ENCODE measurements at places on chromosomes 4 and X. TPM values are rescaled to one million over a fixed set of nuclear protein-coding genes. Genes with fewer than 3 reads are reported as not detected.

C4orf36 gene
- 0.72 TPM for total RNA-seq

CT45A1 gene
- total RNA-seq = not detected

ETDB gene
- not detected for total RNA-seq

PSAPL1 gene
- total RNA-seq = not detected

DNA sequence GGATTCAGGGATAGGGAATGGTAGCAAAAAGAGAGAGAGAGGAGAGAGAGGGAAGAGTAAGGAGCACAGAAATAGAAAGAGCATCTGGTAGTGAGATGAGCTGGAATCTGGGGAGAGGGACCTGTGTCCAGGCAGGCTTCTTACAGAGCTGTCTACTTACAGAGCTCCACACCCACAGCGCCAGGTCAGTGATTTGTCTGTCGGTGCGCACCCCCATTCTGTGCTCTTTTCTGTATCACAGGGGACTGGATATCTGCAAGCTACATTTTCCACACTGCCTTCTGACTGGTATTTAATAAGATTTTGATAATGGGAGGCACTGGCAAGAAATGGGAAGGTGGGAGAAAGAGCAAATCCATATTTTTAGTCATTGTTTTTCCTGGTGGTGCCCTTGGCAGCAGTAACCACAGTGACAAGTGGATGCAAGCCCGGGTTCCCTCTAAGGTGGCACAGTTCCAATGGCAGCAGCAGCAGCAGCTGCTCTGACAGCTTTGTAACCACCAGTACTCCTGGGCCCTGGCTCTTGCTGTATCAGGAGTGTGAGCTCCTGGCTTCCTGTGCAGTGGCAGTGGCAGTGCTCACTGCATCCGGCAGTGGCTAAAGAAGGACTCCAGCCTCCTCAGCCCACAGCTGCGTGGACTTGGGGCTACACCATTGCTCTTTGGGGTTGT, 300.5 kb downstream of the TRIML1 start:
- H3K4me1 ChIP-seq = no peaks in the 10 kb centered on the region
- no peak overlapping the region for H3K4me3 ChIP-seq
- peaks cover 3% of the 10 kb centered on the region for H3K27me3 ChIP-seq
- H3K36me3 ChIP-seq = no peaks in the 10 kb centered on the region
- no peak for DNase-seq

GRCh38 chr4:26484032-26484515, 6.2 kb downstream of the CCKAR start:
- H3K27ac ChIP-seq = no peak overlapping the region
- H3K4me3 ChIP-seq = no peak overlapping the region
- DNase-seq = no peak
- H3K4me1 ChIP-seq = no peaks in the 10 kb centered on the region
- no peaks in the 10 kb centered on the region for H3K36me3 ChIP-seq
- no peaks in the 10 kb centered on the region for H3K27me3 ChIP-seq

GRCh38 chr4:7939377-7940108, at the start of gene AFAP1:
TSS of gene AFAP1 (minus strand) at chr4:7939861. CDS start at chr4:7872078, 67,783 bp downstream.
- DNase-seq = peak; percentile 94
- H3K27ac ChIP-seq = peak within 1 kb of the TSS; percentile 61
- peak within 1 kb of the TSS; percentile 85 for H3K4me3 ChIP-seq
- H3K36me3 ChIP-seq = peaks cover 4% of the 10 kb centered on the region

- H3K4me1 ChIP-seq = no peaks in the 10 kb centered on the region
- DNase-seq = peak; percentile 66
- peak overlapping the region; percentile 51 for H3K4me3 ChIP-seq
- peaks cover 2% of the 10 kb centered on the region for H3K27me3 ChIP-seq
Observed at GRCh38 chrX:119273420-119274192, 37.5 kb downstream of the PGRMC1 start.

- no peak for DNase-seq
- no peaks in the 10 kb centered on the region for H3K27me3 ChIP-seq
- no peak overlapping the region for H3K4me3 ChIP-seq
Observed at GRCh38 chr4:81250430-81250829, 35.4 kb upstream of the PRKG2 start.

- no peak overlapping the region for H3K4me3 ChIP-seq
- no peaks in the 10 kb centered on the region for H3K36me3 ChIP-seq
- peaks cover 8% of the 10 kb centered on the region for H3K4me1 ChIP-seq
Observed at GRCh38 chr4:100379583-100380105, 138.2 kb downstream of the EMCN start.

DNA sequence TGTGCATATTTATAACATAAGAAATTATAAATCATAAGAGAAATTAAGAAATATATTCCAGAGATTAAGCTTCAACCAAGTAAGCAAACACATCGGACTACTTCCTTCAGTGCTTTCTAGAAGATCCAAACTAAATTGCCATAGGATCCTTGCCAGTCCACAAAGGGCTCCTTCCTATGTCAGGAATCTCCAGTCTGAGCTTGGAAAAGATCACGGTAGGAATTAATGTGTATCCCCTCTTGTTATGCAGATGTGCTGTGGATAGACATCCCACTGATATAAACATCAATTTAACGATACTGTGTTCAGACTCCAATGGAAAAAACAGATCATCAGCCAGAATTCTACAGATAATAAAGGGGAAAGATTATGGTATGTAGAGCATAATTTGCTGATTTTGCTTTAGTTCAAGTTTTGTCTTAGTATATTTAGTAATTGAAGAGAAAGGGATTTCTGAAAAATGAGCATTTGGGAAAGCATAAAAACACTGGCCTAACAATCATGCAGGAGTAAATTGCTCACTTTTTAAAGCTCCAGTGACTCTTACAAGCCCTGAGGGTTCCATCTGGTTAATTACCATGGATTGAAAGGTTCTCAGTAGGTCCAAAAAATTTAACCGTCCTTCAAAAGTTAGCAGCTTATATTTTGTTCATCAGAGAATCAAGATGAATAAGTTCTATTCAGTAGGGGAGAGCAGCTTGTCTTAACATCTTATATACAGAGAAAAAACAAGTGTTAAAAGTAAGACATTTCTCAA, 65.9 kb downstream of the HHIP start:
- no peak overlapping the region for H3K4me3 ChIP-seq
- no peaks in the 10 kb centered on the region for H3K27me3 ChIP-seq
- DNase-seq = no peak

DNA sequence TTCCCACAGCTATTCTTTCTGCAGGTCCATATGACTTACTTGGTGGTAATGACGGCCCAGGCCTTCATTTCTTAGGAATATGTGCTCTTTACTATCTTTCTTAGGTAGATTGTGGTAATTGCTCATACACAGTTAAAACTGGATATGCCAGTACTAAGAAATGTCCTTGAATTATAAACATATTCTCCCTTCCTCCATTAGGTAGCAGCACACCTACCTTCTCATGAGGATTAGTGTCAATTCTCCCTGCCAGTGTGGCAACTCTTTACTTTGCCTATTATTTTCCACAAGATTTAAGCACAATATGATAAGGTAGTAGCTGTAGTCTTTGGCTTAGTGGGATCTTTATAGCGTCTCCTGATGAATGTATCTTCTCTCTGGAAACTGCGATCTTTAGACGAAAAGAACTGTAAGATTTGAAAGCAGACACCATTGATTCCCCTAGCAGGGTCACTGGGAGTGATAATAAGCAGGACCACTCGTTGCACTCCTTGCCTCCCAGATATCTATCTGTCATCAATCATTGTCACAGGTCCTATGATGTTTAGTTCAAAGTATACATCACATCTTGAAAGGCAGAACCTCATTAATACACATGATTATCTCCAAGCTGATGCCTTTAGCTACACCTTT, 1240.7 kb downstream of the C4orf33 start:
- H3K4me1 ChIP-seq = no peaks in the 10 kb centered on the region
- no peak overlapping the region for H3K27ac ChIP-seq
- H3K36me3 ChIP-seq = no peaks in the 10 kb centered on the region
- H3K4me3 ChIP-seq = no peak overlapping the region
- no peak for DNase-seq

DNA sequence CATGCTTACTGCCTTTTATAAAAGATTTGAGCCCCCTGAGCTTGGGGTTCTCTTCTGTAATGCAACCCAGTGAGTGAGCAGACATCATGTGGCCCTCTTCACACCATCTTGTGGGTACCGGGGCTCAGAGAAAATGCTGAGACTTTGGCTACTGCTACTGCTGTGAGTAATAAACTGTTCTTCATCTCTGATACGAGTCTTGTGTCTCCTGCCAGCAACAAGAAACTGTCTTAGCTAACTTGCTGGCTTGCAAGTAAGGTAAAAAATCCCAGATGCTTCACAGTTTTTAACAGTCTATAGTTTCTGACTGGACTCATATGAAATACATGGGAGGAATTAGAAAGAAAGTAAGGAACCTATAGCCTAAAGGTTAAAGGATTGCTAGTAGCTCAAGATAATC, 148.3 kb downstream of the GPC3 start:
- H3K27ac ChIP-seq = no peak overlapping the region
- H3K36me3 ChIP-seq = no peaks in the 10 kb centered on the region
- H3K4me3 ChIP-seq = no peak overlapping the region
- DNase-seq = no peak

- H3K4me3 ChIP-seq = no peak overlapping the region
- no peaks in the 10 kb centered on the region for H3K36me3 ChIP-seq
- no peak overlapping the region for H3K27ac ChIP-seq
- peak; percentile 24 for DNase-seq
- H3K27me3 ChIP-seq = peaks cover 1% of the 10 kb centered on the region
Observed at GRCh38 chrX:84046403-84046984, 141.5 kb downstream of the RPS6KA6 start.

DNA sequence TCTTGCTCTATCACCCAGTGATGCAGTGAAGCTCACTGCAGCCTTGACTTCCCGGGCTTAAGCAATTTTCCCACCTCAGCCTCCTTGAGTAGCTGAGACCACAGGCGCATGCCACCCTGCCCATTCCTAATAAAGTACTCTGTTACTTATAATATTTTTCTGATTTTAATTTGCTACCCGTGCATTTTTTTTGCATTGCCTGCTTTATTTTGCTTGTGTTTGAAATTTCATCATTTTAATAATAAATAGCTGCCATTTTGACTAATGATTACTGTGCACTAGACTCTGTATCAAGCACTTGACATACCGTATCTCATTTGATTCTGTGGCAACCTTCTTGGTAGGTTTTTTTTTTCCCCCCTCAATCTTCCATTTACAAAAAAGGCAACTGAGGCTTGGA, 41.7 kb downstream of the FAM193A start:
- no peak for DNase-seq
- H3K36me3 ChIP-seq = peaks cover 14% of the 10 kb centered on the region
- H3K4me1 ChIP-seq = peaks cover 18% of the 10 kb centered on the region
- H3K27ac ChIP-seq = no peak overlapping the region
- H3K27me3 ChIP-seq = peaks cover 1% of the 10 kb centered on the region

GRCh38 chrX:97322401-97322800, 438.7 kb downstream of the RPA4 start:
- no peaks in the 10 kb centered on the region for H3K4me1 ChIP-seq
- no peak for DNase-seq
- H3K27ac ChIP-seq = no peak overlapping the region
- no peak overlapping the region for H3K4me3 ChIP-seq

- no peaks in the 10 kb centered on the region for H3K36me3 ChIP-seq
- H3K27ac ChIP-seq = no peak overlapping the region
- no peak overlapping the region for H3K4me3 ChIP-seq
- peaks cover 4% of the 10 kb centered on the region for H3K4me1 ChIP-seq
- DNase-seq = no peak
Observed at GRCh38 chrX:16212024-16212423, 44.7 kb downstream of the MAGEB17 start.

DNA sequence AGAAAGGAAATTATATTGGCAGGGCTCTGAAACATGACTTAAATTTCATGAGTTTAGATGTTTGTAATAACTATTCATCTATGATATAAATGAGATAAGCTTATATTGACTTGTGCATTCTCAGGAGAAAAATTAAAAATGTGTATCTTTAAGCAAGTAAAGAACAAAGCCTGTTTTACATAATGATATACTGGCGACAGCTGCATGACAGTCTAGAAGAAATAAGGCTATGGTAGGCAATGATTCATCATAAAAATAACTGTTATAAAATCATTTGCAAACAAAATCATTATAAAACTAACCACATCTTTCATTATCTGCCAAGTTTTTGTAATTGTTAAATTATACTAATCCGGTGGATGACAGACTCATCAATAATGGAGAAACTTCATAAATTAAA, 188.1 kb downstream of the ADAM29 start:
- H3K4me1 ChIP-seq = no peaks in the 10 kb centered on the region
- no peak overlapping the region for H3K27ac ChIP-seq
- H3K36me3 ChIP-seq = no peaks in the 10 kb centered on the region
- no peaks in the 10 kb centered on the region for H3K27me3 ChIP-seq

GRCh38 chrX:110403441-110404238, 45.0 kb downstream of the RTL9 start:
- H3K27ac ChIP-seq = no peak overlapping the region
- no peaks in the 10 kb centered on the region for H3K4me1 ChIP-seq
- no peaks in the 10 kb centered on the region for H3K27me3 ChIP-seq
- no peak overlapping the region for H3K4me3 ChIP-seq
- DNase-seq = no peak

DNA sequence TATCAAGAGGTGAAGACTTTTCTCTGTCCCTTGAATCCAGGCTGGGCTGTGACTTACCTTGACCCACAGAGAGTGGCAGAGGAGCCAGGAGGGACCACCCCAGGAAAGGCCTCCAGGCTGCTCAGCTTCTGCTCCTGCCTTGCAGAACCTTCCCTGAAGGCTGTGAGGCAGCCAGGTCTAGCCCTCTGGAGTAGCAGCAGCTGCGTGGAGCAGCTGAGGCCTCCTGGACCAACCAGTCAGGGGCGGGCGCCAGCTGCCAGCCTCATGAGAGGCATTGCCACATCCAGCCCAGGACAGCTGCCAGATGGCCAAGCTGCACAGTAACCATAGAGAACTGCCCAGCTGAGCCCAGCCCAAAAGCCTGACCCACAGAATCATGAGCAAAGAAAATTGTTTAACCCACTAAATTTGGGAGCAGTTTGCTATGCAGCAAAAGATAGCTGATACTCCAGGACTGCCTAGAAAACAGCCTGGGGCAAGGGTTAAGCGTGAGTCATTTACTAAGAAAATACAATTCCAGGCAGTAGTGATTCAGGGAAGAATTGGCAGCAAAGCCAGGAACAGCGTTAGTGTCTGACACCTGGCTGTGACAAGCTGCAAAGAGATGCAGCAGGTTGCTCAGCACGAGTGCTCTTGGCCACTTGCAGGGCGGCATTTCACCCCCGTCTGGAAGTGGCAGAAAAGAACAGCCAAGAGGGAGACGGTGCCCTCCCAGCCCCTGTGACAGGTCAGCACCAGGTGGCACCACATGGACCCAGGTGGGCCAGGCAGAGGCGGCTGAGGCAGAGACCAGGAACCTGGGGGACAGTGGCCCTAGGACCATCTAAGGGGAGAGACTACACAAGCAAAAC, 14.7 kb upstream of the PDE6B start:
- no peak overlapping the region for H3K27ac ChIP-seq
- H3K4me1 ChIP-seq = peaks cover 6% of the 10 kb centered on the region
- no peak for DNase-seq
- H3K27me3 ChIP-seq = peaks cover 2% of the 10 kb centered on the region
- H3K4me3 ChIP-seq = no peak overlapping the region

DNA sequence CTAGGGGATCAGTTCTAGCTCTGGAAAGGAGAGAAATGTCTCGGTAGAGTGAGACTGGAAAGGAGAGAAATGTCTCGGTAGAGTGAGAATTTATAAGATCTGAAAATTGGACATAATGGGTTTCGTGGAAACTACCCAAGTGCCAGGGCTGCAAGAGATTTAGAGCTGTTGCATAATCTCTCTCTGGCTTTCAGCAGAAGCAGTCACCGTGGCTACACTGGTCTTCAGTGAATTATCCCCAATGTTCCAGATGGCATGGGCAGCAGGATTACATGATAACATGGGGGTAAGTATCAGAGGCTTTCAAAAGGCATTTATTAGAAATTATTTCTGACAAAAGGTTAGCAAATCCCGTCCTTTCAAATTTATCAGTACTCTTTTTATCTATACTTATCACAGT, 435.5 kb downstream of the NKX6-1 start:
- H3K36me3 ChIP-seq = no peaks in the 10 kb centered on the region
- H3K4me3 ChIP-seq = no peak overlapping the region
- no peak for DNase-seq
- no peak overlapping the region for H3K27ac ChIP-seq
- no peaks in the 10 kb centered on the region for H3K27me3 ChIP-seq
